ENCODE measurements at places on chromosomes 3 and 15.

DNA sequence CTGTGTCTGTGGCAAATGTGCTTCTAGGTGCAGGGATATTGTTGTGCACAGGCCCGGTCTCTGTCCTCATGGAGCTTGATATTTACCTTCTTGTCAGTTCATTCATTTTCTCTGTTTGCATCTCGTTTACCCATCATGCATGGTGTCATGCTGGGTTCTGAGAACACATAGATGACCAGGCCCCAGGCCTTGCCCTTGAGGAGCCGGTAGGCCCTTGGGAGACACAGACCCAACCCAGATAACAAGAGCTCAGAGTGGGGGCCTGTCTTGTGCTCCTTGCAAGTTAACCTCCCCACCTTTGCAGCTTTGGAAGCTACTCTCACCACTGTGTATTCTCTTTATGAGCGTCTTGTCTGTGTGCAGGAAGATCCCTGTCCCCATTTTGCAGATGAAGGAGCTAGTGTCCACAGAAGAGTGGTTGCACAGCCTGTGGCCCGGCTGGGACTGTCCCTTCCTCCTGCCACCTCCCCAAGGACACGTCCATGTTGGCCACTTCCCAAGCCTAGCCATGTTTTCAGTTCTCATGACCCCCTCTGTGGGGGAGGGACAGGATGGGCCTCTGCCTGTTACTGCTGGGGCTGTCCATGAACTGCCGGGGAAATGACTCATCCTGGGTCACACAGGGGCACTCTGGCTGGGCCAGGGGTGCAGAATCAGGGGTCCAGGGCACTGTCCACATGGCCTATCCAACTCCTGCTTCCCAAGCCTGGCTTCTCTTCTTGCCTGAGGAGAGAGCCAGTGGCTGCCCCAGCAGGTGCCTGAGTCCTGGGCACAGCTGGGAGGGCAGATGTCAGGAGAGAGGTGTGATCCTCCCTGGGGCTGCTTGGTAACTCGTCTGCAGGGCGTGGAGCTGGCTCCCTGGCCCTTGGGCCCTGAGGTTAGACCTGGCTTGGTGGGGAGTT, 3.4 kb downstream of the SNX33 start:
- no peak for DNase-seq

DNA sequence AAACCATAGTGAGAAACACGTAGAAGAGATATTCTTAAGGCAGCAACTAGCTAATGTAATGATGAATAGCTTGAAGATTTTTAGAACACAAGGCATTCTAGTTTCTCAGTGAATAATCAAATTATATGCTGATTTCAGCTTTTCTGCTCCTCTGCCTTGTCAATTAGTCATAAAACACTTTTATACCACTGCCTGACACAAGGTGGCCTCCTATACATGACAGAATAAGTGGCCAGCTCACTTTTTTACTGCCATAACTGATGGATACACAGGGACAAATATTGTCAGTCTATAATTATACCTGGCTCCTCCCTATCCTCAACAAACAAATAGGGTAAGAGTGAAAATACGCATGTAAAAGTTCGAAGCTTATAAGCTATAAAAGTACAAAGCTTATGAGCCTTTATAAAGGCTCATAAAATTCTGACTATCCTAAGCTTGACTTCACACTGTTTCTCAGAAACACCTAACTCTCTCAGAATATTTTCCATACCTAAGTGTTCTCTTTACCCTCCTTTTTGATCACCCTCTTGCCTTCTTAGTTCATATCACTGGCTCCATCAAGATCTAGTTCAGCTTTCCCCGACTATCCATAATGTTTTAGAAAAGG, 81.6 kb downstream of the HERC1 start:
- DNase-seq: no peak

GRCh38 chr3:158509891-158510290, 61.1 kb upstream of the MLF1 start:
- no peak for DNase-seq

DNA sequence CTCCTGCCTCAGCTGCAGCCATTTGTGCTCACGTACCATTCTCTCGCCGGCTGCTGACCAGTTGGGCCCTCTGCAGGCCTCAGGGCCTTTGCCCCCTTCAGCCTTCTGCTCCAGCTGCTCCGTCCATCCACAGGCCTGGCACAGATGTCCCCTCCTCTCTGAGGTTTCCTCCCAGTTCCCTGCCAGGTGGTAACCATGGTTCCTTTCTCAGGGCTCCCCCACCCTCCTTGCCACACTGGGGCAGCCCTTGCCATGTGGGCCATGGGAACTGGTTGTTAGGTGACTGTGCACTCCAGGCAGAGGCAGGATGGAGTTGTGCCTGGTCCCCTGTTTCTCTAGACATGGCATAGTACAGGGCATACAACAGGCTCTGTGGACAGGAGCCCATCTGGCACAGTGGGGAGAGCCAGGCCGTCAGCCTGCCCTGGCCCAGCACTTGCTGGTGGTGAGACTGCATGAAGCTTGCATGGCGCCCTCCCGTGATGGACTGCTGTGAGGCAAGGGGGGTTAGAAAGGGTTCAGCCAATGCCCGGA, 148.9 kb downstream of the DNAJB8 start:
- DNase-seq: no peak
